Activated CD4-positive, CD25-positive, alpha-beta regulatory T cell (primary cell): ENCODE measurements at places on chromosomes 5 and 9.

DNA sequence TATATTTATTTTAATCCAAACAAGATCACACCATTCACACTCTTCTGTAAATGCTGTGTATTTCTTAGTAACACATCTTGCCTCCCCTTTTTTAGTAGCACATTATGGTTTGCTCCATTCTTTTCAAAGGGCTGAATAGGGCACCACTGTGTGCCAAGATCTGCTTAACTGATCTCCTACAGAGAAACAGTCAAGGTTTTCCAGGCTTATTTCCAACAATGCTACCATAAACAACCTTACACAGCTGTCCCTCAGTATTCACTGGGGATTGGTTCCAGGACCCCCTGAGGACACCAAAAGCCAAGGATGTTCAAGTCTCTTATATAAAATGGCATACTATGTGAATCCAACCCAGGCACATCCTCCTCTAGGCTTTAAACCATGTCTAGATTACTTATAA lies 16.5 kb downstream of the GOLM1 start:
- DNase-seq: no peak

- no peak for DNase-seq
Observed at GRCh38 chr9:125959951-125960619, 212.9 kb downstream of the PBX3 start.

DNA sequence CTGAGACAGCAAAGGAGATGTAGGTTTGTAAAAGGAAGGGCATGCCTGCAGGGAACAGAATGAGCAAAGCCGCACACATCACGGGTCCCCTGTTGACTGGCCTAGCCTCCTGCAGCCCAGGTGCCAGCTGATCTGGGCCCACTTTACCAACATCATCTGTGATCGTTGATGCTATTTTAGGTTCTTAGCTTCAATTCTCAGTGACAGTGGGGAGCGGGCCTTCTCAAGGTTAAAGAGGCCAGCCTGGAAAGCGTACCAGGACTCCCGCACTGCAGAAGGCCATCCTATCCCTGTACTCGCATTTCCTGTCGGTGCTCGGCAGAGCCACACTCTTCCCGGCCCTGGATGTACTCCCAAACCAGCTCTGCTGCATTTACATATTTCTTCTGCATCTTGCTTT lies 213.5 kb upstream of the IRX1 start:
- DNase-seq: no peak

- DNase-seq: no peak
Observed at GRCh38 chr5:66909364-66909763, 287.2 kb downstream of the CD180 start.

DNA sequence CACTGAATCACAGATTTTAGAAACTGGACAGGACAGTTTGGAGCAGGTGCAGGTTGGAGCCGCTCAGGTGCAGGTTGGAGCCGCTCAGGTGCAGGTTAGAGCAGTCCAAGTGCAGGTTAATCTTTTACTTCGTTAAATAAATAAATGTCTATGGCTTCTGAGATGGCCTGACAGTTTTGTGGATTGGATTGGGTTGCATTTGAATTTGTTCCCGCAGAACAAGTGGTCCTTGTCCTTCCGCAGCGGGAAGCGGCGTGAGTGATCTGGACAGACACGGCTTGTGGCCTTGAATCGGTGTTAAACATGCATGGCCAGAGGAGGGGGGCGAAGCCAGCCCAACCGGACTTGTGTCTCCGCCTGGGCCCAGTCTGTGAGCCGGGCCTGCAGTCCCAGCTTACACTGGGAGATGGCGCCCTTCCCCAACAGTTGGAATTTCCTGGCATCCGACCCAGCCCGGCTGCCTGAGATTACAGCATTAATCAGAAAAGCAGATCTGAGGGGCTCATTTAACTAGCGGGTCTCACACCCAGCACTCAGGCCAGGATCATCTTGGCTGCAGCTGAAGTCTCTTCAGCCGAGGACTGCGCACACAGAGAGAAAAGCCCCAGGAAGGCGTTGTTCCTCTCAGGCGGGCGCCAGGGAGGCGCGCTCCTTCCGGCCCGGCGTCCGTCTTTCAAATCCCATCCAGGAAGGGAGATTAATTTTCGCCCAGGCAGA lies 1.5 kb upstream of the OLFM1 start:
- DNase-seq: no peak
